Activated T-cell treated with anti-CD3 and anti-CD28 coated beads, Interleukin-2, amount 50 U/mL, for 4 hours (primary cell): ENCODE measurements at places on chromosomes 1 and 21.

DNA sequence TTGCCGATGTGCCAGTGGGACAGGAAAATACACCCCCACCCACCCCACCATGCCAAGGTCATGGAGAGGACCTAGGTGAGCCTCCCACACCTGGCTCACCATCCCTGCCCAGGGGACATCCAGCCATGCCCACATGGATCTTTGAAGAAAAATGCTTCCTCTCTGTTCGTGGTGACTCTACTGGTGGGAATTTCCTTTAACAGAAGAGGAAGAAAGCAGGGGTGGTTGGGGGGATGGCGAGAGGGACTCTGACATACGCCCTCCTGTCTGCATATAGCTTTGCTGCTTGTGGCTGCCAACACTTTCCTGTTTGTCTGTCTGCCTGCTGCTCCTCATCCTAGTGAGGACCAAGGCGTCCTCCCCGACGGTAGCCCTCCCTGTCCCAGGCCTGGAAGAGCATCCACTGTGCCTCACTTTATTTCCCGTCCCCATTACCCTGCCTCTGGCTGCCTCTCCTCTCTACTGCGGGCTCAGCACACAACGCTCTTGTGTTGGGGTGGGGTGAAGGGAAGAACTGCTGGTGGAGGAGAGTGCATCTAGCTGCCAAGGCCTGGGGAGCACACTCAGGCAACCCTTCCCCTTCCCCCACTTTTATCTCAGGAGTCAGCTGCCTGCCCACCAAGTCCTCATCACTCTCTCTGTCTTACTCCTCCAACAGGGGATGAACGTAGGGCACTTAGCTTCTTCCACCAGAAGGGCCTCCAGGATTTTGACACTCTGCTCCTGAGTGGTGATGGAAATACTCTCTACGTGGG is 2.5 kb downstream of the SEMA4A start:
- DNase-seq = no peak

DNA sequence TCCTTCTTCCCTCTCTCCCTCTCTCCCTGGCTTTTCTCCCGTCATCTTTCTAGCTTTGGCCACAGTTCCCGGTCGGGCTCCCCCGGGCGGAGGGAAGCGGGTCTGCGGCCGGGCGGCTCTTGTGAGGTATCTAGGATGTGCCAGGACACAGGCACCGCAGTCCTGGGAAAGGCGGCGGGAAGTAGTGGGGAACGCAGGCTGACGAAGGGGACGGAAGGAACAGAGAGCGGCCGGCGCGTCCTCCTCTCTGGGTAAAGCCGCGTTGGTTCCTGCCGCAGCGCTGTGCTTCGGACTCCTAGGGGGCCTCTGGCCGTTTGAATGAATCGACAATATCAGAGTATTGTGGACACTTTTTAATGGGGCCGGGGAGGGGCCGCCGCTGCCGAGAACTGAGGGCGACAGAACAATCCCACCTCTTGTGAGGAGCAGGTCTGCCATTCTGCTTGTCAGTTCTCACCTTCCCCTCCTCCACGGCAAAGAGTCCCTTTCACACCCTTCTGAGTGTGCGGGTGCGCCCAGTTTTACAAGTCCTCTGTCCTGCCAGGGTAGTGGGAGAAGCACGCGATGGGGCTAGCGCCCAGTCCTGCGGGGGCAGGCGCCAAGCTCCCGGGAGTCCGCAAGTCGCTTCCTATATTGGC is 1.2 kb upstream of the LHX9 start:
- DNase-seq = no peak

GRCh38 chr1:169906938-169907337 is 13.2 kb upstream of the SCYL3 start:
- no peak for DNase-seq

DNA sequence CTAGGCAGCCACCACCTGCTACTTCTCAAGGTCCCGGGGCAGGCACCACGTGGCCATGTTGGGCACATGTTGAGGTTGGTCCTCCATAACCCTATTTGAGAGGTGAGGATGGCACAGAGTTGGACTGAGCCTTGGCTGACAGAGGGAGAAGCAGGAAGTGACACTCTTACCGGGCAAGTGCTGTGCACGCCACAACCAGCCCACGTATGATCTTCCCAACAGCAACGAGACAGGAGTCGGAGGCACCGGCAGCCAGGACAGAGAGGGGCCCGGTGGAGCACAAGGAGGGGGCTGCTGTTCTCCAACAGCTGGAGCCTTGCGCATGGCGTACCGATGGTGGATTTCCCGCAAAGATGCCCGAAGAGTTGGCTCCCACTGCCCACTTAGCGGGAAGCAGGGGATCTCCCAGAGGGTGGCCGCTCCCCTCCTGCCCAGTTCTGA is 3.4 kb downstream of the CLEC20A start:
- no peak for DNase-seq

DNA sequence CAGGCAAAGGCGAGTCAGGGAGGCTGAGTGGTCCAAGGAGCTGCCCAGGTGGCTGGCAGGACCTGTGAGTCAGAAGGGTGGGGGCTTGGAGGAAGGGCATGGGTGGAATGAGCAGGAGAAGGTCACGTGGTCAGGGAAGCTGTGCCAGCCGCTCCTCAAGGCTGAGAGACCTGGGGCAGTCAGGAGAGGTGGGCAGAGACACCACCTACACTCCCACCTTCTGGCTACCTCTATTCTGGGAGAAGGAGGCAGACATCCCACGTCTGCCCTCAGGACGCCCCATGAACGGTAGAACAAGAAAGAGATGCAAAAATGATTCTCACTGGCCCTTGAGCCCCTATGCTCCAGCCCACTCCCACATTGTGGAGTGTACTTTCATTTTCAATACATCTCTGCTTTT is 151.8 kb upstream of the RAB4A start:
- DNase-seq = no peak

DNA sequence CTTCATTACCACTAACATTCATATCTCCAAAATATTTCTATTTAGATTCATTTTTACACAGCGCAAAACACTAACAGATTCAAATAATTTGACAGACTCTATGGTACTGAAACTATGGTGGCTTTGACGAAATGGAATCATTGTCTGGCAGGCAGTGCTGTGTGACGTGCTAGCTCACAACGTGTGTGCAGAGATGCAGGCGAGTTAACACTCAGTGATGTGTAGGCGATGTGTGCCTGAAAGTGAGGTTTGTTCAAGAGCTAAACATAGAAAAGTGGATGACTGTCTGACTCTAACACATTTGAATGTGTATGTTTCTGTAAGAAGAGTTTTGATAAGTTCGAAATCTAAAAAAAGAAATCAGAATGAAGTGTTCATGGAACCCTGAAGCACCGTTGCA is 97.7 kb downstream of the RYR2 start:
- no peak for DNase-seq

GRCh38 chr1:150187560-150187931 is 37.8 kb downstream of the PLEKHO1 start:
- DNase-seq = no peak

DNA sequence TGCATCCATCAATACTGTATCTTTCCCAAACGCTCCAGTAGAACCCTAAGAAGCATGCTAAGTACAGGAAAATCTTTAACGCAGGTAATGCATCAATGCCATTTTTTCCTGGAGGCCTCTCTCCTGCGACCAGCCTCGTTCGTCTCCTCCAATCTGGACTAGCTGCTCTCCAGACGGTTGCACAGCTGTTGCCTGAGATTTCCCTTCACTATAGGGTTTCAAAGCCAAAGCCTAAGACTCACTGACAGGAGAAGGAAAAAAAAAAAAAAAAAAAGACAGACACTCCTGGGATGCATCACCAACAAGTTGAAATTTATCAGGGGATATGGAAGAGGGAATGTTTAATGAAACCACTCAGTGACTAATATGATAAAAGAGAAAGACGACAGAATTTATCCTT is 93.0 kb downstream of the APP start:
- no peak for DNase-seq

DNA sequence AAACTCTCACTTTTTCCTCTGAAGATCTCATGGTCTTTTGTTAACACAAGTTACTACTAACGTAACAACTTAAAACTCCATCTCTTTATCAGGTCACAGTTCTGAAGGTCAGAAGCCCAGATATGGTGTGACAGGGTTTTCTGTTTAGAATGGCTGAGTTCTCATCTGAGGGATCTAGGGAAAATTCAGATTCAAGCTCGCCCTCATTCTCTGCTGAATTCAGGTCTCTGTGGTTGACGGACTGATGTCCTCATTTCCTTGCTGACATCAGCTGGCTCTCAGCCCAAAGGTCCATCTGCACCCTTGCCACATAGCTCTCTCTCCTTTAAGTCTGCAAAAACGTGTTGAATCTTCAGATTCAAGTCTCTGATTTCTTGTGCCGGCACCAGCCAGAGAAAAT is 6.1 kb upstream of the NTPCR start:
- DNase-seq = no peak

DNA sequence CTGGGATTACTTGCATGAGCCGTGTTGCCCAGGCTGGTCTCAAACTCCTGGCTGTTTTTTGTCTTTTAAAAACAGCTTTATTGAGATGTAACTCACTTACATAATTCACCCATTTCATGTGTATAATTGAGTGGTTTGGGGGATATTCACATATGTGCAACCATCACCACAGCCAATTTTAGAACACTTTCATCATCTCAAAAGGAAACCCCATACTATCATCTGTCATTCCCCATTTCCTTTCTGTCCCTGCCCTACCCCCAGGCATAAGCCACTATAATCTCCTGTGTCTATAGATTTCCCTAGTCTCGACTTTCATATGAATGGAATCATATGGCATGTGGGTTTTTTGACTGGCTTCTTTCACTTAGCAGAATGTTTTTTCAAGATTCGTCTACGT is 43.3 kb downstream of the GPR137B start:
- DNase-seq = no peak

- no peak for DNase-seq
Observed at GRCh38 chr1:82392513-82392912, 591.8 kb downstream of the ADGRL2 start.

DNA sequence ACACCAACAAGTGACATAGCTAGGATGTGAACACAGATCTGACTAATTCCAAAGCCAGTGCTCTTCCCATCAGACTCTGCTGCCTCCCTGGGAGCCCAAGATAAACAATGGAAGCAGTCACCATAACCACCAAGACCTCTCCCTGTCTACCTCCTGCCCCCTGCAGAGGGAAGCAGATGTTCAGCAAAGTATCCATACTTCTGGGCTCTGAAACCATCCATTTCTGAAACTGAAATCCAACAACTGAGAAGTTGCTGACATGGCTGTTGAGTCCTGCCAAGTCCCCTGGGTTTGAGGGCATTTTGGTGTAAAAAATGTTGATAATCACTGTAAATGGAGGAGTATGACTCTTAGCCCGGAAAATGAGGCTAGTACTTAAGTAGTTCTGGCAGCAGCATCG is 102.1 kb downstream of the TYW3 start:
- no peak for DNase-seq

DNA sequence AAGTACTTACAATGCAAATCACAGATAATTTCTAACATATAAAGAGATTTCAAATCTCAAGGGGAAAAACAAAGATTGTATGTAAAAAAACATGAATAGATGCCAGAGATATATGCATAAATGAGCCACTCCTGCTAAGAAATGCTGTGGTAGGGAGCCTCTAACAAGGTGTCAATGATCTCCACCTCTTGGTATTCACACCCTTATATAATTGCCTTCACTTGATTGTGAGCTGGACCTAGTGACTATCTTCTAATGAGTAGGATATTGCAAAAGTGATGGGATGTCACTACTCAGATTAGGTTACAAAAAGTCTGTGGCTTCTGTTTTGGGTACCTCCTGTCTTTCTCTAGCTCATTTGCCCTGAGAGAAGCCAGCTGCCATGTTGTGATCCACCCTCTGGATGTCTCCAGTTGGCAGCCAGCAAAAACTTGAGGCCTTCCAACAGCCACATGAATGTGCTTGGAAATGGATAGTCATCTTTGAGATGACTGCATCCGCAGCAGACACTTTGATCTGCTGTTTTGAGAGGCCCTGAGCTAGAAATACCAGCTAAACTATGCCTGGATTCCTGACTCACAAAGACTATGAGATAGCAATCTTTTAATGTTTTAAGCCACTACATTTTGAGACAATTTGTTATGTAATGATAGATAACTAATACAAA is 196.1 kb upstream of the FGGY start:
- no peak for DNase-seq

DNA sequence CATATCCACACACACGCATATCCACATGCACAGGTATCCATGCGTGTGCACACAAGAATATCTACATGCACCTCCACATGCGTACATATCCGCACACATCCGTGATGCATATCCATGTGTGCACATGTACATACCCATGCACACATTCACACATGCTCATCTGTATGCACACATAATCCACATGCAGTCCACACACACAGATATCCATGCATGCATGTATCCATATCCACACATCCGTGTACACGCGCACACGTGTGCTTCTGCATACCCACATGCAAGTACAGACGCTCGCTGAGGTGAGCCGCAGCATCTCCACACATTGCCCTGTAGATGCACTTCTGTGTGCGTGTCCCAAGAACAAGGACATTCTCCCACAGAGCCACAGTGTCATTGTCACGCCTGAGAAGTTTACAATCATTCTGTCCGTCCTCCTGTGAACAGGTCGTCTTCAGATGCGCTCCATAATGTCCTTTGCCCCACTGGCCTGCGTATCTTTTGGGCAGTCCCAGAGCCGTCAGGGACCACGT is 43.4 kb downstream of the COL18A1 start:
- DNase-seq = no peak

DNA sequence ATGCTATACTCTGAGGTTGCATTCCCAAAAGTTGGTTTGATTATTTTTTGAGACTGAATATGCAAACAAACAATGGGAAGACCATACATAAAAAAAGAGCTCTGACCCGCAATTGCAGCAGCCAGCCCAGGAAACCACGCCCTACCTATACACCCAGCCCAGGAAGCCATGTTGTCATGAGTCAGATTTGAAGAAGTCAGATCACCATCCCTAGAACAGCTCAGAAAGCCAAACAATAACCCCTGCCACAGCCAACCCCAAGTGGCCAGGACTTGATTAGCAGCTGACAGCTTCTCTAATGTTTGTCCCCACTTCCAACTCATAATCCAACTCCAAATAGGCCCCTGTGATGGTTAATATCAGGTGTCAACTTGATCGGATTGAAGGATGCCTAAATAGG is 621.9 kb downstream of the NPHP4 start:
- DNase-seq = no peak

GRCh38 chr1:217875229-217875628 is 244.1 kb downstream of the SPATA17 start:
- no peak for DNase-seq

GRCh38 chr1:155070721-155071569 is 7.4 kb downstream of the EFNA4 start:
- DNase-seq = peak; percentile 61

DNA sequence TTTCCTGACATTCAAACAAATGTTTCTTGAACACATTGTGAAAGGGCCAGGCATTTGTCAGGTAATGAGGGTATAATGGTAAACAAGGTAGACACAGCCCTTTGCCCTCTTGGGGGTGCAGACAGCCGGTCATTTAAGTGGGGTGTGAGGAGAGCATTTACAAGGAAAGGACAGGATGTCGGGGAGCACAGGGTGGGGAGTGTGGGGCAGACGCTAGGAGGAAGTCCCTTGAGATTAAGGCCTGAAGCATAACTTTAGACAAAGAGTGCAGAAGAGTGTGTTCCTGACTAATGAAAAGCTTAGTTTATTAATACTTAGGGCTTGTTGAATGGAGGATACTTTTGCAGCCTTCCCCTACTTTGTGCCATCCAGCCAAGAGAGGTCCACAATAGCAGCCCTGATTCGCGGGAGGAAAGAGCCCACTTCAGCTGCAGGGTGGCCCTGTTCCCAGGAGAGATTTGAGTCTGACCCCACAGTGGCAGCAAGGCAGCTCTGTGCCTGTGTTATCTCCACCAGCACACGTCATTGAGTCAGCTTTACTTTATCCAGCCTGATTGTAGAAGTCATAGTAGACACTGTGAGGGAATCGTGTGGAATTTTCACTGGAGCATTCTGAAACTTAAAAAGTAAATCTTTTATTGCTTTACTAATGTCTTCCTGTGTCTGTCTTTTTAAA is 35.1 kb downstream of the MPZL1 start:
- no peak for DNase-seq
